CD8-positive, alpha-beta memory T cell (primary cell): ENCODE measurements at places on chromosomes 5 and 9. TPM values are rescaled to one million over a fixed set of nuclear protein-coding genes. Genes with fewer than 3 reads are reported as not detected.

GRCh38 chr5:116395226-116395625, 179.4 kb downstream of the SEMA6A start:
- DNase-seq: no peak
- no peaks in the 10 kb centered on the region for H3K4me1 ChIP-seq
- H3K36me3 ChIP-seq: no peaks in the 10 kb centered on the region
- no peak overlapping the region for H3K27ac ChIP-seq

DNA sequence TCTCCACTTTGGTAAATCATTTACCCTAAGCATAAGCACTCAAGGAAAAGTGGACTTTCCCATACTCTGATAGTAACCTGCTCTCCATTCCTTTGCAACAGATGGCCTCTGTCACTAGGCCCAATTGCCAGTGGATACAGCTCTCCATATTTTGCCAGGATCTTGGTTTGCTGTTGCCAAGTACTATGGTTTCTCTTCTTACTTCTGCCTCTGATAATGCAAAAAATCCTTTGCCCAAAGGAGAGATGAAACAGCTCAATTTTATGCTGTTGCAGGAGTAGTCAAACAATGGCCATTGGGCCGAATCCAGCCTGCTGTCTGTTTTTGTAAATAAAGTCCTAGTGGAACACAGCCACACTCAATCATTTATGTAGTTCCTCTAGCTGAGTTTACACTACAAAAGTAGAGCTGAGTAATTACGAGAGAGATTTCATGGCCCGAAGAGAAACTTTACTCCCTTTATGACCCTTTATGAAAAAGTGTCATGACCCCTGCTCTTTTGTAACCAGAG, 92.5 kb downstream of the HTR4 start:
- no peaks in the 10 kb centered on the region for H3K27me3 ChIP-seq
- H3K36me3 ChIP-seq: no peaks in the 10 kb centered on the region
- H3K4me3 ChIP-seq: no peak overlapping the region
- H3K27ac ChIP-seq: no peak overlapping the region
- no peak for DNase-seq
- no peaks in the 10 kb centered on the region for H3K4me1 ChIP-seq

- H3K36me3 ChIP-seq: no peaks in the 10 kb centered on the region
- H3K4me3 ChIP-seq: no peak overlapping the region
- DNase-seq: no peak
- peak overlapping the region; percentile 16 for H3K27ac ChIP-seq
- no peaks in the 10 kb centered on the region for H3K27me3 ChIP-seq
Measured at GRCh38 chr9:127918183-127919107, 1.6 kb upstream of the ST6GALNAC4 start.

GRCh38 chr5:171010086-171010485, 148.3 kb downstream of the RANBP17 start:
- H3K4me3 ChIP-seq: no peak overlapping the region
- no peaks in the 10 kb centered on the region for H3K27me3 ChIP-seq
- H3K36me3 ChIP-seq: no peaks in the 10 kb centered on the region
- DNase-seq: no peak
- H3K4me1 ChIP-seq: no peaks in the 10 kb centered on the region
- H3K27ac ChIP-seq: no peak overlapping the region

DNA sequence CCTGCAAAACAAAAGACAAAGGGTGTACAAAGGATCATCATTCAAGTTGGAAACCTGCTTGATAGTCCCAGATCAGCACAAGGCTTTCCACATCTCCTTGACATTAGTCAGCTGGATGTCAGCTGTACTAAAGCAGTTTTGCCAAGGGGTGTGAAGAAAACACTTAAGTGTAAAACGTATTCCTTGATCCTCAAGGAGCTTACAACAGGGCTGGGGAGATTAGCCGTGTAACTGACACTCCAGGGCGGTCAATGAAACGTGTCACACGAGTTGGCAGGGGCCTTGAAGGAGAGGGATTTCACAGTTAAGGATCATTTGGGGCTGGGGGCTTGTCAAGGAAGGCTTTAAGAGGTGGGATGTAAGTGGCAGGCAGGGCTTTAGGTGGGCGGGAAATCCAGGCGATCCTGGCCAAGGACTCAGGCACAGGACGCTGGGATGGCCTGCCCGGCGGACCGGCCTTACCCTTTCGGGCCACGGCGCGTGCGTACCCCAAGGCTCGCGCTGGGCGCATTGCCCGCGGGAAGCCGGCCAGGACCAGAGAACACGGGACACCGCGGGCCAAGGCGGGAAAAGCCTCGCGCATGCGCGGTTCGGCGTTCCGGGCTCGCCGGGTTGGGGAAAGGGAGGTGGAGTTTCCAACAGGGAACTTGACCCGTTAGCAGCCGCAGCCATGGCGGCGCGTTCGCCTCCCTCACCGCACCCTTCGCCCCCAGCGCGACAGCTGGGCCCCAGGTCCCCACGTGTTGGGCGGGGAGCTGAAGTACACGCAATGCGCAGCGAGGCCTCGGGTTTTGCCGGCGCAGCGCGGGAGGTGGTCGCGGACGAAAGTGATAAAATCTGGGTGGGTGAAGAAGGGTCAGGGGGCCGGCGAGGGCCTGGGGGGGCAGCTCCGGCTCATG, at the start of gene CNTLN:
Gene CNTLN (plus strand): TSS at position 645 of the 899 bp plus-strand sequence. CDS start 26 bp downstream, at position 671.
- H3K4me1 ChIP-seq: no peaks in the 10 kb centered on the region
- H3K4me3 ChIP-seq: no peak within 1 kb of the TSS
- no peaks in the 10 kb centered on the region for H3K36me3 ChIP-seq
- H3K27ac ChIP-seq: no peak within 1 kb of the TSS
- H3K27me3 ChIP-seq: no peaks in the 10 kb centered on the region

Gene POC5
- 15.2 TPM for total RNA-seq

Gene NRARP
- 1.9 TPM for total RNA-seq

Gene IRX2
- not detected for total RNA-seq

- no peak for DNase-seq
- H3K36me3 ChIP-seq: no peaks in the 10 kb centered on the region
- no peak overlapping the region for H3K27ac ChIP-seq
- no peaks in the 10 kb centered on the region for H3K4me1 ChIP-seq
- H3K27me3 ChIP-seq: no peaks in the 10 kb centered on the region
Measured at GRCh38 chr9:105269593-105269992, 25.1 kb downstream of the SLC44A1 start.

DNA sequence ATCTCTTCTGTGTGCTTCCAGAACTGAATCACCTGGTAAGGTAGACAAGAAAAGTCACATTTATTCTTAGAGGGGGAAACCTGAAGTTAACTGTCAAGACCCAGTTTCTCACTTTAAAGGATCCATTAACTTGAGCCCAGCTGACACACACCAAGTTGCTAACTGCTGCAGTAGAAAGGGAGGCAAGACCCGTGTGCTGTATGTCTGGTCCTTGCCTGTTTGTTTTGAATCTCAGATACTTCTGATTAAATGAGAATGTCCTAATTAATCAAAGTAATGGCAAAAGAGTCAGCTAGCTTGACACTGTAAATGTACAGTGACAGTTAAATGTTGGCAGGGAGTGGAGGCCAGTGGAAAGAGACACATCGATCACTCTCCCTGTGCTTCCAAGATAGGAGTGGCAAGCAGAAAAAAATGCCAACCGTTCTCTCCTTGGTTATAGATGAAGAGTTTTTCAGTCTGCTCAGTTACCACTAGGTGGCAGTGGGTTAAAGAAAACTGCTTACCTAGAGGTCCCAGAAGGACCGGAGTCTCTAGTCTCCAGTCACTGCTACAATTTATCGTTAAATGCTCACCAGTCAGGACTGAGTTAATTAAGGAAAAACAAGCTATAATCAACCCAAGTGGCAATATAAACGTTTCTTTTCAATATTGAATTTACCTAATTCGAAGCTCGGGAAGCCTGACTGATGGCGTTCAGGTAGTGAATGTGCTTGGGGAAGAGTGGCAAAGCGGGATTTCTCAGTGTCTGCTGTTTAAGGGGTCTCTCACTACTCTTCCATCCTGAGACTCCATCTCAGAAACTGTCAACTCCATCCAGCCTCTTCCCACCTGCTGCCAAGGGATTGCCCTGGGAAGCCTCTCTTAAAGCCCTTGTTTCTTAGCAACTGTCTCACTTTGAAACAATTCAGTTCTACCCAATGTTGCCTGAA, 18.4 kb downstream of the LSM11 start:
- no peaks in the 10 kb centered on the region for H3K27me3 ChIP-seq
- no peaks in the 10 kb centered on the region for H3K4me1 ChIP-seq
- no peak overlapping the region for H3K4me3 ChIP-seq

DNA sequence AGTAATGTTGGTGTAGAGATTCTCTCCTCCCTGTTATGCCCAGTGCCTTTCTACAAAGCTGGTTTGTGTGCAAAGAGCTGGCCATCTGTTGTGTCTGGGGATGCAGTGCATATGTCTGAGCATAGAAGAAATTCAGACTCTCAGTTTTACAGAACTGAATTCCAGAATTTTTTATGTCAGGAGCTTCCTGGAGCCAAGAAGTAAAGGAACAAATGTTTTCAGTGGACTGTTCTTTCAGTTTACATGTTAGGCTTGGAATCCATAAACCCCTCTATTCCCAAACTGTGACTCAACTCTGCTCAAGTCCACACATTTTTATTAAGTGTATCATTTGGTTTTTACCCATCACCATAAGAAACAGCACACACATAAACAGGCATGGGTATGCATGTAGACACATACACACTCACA, 366.0 kb downstream of the BRINP1 start:
- no peaks in the 10 kb centered on the region for H3K4me1 ChIP-seq
- DNase-seq: no peak
- no peaks in the 10 kb centered on the region for H3K27me3 ChIP-seq
- H3K27ac ChIP-seq: no peak overlapping the region
- H3K36me3 ChIP-seq: no peaks in the 10 kb centered on the region
- H3K4me3 ChIP-seq: no peak overlapping the region

Gene HEMGN
- total RNA-seq: 0.31 TPM

DNA sequence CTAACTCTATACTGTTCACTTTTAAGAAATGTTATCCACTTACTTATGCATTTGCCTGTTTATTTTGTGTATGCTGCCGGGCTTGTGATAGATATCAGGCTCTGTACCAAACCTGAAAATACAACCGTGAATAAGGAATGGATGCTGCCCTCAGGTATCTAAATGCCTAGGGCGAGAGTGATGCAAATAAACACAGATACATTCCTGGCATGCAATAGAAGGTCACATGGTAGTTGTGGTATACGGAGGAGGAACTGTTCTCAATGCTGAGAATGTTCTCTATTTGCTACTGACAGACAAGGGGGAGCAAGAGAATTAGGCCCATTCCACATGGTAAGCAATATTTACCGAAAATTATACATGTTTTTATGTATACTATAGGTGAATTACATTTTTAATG, 227.8 kb downstream of the ICE1 start:
- H3K36me3 ChIP-seq: no peaks in the 10 kb centered on the region
- no peaks in the 10 kb centered on the region for H3K27me3 ChIP-seq
- no peak for DNase-seq
- H3K27ac ChIP-seq: no peak overlapping the region
- no peak overlapping the region for H3K4me3 ChIP-seq
- no peaks in the 10 kb centered on the region for H3K4me1 ChIP-seq

DNA sequence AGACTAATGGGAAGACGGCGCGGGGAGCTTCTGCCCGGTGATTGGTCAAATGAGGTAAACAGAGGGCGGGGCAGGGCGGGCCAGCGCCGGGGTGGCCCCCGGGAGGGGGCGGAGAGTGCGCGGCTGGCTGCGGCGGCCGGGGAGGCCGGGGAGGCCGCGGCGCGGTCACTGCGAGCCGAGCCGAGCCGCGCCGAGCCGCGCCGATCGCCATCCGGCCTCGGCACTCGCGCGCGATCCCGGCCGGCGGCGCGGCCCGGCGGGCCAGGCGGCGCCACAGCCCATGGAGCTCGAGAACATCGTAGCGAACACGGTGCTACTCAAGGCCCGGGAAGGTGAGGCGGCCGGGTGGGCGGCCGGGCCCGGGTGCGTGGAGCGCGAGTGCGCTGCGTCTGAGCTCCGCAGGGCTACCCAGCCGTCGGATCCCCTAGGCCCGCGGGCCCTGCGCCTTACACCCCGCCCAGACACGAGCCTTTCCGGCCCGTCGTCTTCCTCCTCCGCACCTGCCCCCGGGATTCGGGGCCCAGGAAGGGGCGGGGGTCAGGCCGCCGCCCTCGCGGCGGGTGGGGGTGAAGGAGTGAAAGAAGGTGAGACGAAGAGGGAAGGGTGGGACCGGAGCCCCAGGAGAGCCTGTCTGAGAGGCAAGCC, at the start of gene GRK6:
Gene GRK6 (plus strand): TSS at position 111 of the 645 bp plus-strand sequence. CDS start 170 bp downstream, at position 281.
- H3K27me3 ChIP-seq: no peaks in the 10 kb centered on the region
- peak within 1 kb of the TSS; percentile 93 for H3K27ac ChIP-seq
- peak; percentile 70 for DNase-seq
- H3K4me1 ChIP-seq: peaks cover 62% of the 10 kb centered on the region

DNA sequence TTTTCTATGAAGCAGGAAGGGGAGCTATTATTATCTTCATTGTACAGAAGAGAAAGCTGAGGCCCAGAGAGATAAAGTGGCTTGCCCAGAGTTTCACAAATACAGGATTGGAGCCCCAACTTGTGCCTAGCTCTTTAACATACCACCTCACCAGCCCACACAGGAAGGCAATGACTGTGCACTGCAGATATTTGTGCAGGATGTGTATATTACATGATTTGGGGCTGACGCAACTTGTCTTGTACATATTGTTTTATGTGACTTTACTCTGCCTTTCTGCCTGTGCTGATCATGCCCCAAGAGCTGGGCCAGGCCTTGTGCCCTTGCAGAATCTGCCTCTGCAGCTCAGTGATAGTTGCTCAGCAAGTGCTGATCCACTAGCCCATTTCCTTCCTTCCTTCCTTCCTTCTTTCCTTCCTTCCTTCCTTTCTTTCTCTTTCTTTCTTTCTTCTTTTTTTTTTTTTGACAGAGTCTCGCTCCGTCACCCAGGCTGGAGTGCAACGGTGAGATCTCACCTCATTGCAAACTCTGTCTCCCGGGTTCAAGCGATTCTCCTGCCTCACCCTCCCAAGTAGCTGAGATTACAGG, 106.6 kb upstream of the TBCA start:
- H3K36me3 ChIP-seq: no peaks in the 10 kb centered on the region
- H3K4me3 ChIP-seq: no peak overlapping the region
- no peaks in the 10 kb centered on the region for H3K27me3 ChIP-seq
- no peak overlapping the region for H3K27ac ChIP-seq

- H3K36me3 ChIP-seq: no peaks in the 10 kb centered on the region
- H3K4me1 ChIP-seq: no peaks in the 10 kb centered on the region
- no peak overlapping the region for H3K27ac ChIP-seq
- no peak for DNase-seq
- H3K4me3 ChIP-seq: no peak overlapping the region
Measured at GRCh38 chr9:130229759-130230158, 35.8 kb upstream of the HMCN2 start.

DNA sequence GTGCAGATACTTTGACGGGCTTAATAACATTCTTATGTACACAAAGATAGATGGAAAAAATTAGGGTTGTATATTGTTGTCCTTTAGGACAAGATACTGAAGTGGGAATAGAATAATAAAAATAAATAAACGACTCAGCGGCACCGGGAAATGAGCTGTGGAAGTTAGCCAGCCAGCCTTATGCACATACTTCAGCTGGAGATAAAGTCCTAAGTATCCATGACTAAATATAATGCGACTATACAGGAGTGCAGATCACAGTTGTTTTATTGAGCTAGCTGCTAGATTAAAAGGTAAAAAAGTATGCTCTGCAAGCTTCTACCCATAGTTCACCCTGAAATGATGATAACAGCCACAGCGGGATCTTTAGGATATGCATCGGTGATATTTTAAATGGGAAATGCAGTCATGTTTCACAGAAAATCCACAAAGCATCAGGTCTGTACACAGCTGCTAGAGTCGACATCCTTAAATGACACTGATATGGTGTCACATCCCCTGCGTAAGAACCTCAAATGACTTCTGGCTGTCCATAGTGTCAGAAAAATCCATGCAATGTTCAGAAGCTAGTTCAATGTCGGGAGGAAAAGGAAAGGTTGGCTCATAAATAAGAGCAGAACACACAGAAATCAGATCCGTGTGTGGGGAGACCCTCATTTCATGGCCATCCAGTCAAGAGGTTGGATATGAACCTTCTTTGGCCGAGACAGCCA, 392.8 kb upstream of the DAP start:
- H3K27ac ChIP-seq: no peak overlapping the region
- no peaks in the 10 kb centered on the region for H3K4me1 ChIP-seq
- no peak for DNase-seq
- no peaks in the 10 kb centered on the region for H3K36me3 ChIP-seq
- H3K4me3 ChIP-seq: no peak overlapping the region
